ENCODE measurements at places on chromosomes 11 and 22.

DNA sequence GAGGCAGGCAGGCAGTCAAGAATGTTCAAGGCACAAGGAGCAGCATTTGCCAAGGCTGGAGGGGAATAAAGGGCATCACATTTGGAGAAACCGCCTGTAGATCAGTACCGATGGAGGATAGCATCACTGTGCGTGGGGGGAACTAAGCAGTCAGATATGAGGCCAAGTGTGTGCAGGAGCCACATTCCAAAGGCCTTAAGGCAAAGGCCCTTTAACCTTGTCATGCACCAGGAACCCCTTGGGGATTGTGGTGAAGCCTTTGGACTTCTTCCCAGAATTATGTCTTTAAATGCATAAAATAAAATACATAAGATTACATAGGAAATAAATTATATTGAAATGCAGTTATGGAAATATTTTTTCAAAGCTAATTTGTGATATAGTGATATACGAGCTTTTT is 532.1 kb downstream of the BUD13 start:
- no peak for DNase-seq

- DNase-seq = no peak
These were observed 412.4 kb downstream of the BUD13 start for GRCh38 chr11:116360221-116360941.

DNA sequence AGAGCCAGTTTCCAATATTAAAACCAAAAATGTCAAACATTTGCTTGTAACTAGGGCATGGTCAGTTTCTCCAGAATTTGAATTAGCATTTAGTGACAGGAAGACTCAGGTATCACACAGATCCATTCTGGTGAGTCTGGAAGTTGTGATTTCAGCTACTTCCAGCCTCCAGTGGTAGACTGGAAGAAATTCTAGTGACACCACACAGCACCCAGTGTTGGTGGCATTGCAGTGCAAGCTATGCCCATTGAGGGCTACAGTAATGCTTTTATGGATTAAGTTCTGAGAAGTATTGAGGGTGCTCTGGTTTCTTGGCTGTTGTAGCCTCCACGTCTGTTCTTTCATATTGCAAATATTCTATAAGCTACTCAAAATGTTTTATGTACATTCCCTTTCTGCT is 31.4 kb upstream of the MMP20 start:
- DNase-seq = no peak

- no peak for DNase-seq
These were observed 92.3 kb upstream of the PAX6 start for GRCh38 chr11:31903225-31904074.

DNA sequence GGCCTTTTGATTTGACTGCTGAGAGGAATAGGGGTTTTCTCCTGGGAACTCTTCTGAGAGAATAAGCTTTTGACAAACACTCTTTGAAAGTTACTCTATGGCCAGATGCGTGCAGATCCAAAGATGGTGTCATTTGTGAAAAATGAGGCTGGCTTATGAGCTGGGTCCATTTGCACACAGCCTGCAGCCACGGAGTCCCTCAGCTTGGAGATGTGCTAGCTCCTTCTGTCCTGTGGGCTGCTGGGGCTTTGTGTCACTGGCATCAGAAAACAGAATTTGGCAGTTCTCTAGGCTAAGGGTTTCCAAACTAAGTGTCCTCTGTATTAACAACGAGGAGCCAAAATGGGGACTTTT is 702.4 kb downstream of the NTM start:
- no peak for DNase-seq

- no peak for DNase-seq
These were observed 6.7 kb upstream of the NAV2 start for GRCh38 chr11:19705936-19706335.

DNA sequence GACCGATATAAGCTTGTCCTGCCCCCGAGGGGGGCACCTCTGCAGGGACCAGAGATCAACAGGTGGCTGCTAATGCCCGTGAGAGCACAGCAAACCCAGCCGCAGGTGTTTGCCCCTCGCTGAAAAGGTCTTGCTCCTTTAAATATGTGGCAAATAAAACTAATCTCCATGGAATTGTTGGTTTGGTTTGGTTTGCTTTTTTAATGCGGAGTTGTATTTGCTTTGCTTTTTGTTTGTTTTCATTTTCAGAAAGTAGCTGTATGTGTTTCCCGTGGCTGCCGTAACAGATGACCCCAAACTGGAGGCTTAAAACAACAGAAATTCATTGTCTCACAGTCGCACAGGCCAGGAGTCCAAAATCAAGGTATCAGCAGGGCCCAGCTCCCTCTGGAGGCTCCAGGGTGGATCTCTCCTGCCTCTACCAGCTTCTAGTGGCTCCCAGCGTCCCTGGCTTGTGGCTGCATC is 93.0 kb downstream of the CELSR1 start:
- no peak for DNase-seq

DNA sequence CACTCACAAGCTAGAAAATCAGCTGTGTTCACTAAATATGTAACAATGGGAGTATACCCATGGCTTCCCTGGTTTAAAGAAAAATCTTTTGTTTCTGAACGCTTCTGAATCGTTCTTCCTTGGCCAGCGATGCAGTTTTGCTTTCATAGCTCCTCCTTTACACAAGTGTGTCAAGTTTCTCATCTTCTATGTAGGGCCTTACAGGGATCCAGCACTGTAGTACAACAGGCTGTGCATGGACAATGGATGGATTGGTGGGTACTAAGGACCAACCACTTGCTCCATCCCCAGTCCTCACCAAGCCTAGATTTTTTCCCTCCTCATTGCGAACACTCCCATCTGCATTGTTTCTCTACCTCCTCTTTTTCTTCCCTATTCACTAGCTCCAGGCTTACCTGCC is 24.3 kb upstream of the POU2AF2 start:
- DNase-seq = no peak

DNA sequence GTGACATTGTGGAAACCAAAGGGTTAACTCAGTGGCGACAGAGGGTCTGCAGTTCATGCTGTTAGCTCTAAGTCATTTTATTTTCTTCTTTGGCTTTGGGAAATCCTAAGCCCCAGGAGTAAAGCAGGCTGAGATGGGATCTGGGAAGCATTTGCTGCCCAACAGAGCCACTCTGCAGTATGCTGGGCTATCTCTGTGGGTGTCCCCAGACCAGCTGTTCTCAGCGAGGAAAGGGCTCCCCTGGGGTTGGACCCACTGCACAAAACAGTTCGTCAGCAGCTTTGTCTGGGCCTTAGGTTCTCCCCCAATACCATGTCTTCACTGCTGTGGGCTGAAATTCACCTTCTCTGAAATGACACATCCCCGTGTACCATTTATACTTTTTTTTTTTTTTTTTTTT is 34.0 kb downstream of the KREMEN1 start:
- DNase-seq = no peak

DNA sequence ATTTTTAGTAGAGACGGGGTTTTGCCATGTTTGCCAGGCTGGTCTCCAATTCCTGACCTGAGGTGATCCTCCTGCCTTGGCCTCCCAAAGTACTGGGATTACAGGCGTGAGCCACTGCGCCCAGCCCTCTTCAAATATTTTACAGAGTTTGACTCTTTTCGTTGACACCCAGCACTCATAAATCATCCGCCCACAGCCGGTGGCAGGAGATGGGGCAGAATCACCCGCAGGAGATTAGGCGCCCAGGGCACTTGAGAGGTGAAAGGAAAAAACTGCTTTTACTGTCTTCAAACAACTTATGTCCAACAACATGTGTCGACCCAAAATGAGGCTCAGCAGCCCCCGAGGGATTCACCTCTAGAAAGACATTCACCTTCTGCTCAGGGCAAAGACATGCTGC is 56.9 kb downstream of the OSBP2 start:
- DNase-seq = no peak

DNA sequence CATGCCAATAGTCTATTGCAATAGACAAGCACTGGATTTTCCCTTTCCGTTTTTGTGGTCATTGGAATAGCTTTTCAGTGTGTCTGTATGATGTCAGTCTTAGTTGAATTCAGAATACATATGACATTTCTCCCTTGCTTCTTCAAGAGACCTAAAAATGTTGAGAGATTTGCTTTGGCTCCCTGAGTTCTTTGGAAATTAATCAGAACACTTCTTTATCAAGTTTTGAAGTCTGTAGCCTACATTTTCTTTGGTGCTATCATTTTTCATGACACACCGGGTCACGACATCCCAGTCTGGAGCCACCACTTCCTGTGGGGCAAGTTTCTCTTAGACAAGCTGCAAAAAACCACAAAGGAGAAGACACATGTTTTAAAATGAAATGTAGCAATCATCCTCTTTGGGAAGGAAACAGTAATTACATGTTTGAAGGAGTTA is 847.1 kb downstream of the OPCML start:
- no peak for DNase-seq

DNA sequence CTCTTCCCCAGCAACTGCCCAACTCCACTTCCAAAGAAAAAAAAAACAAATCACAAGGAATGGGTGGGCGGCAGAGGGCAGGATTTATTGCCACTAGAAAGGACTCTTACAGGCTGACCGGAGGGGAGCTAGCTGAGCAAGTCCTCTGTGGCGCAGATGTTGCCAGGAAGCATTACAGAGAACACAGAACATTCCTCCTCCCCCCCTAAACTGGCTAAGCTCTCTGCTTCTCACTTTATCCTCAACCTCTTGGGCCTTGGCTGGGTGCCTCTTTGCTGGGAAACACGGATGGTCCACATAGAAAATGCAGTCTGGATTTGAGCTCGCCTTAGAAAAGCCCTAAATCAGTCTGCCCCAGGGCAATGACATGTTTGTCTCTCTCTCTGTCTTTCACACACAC is 12.6 kb upstream of the FJX1 start:
- no peak for DNase-seq

DNA sequence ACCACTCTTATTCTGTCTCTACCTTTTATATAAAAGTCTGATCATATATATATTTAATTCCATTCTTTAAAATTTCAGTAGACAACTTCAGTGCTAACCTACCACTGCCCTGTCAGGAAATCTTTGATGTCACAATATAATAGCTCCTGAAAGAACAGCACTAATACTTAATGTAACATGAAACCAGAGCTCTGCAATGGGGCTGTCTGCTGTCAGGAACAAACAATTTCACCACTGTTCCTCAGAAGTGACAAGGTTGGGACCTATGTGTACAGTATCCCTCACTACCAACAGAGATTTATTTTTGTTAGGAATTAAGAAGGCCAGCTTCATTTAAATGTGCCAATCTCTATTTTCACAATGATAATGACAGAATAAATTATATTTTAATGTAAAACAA is 165.5 kb upstream of the C11orf58 start:
- no peak for DNase-seq

DNA sequence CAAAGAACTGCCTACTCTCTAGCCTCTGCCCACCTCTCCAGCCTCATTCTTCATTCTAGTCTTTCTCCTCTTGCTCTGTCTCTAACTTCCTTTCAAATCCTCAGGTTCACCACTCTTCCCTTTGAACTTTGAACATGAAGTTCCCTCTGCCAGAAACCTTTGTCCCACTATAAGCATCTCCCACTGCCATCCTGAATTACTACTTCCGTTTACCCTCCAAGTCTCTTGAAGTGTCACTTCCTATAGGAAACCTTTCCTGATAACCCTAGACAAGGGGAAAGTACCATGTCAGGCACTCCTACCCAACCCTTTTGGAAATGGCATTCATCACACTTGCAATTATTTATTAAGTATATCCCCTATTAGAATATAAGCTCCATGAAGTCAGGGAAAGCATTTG is 3.1 kb downstream of the RAB30 start:
- no peak for DNase-seq

GRCh38 chr11:95295382-95296149 is 64.6 kb upstream of the SESN3 start:
- no peak for DNase-seq

DNA sequence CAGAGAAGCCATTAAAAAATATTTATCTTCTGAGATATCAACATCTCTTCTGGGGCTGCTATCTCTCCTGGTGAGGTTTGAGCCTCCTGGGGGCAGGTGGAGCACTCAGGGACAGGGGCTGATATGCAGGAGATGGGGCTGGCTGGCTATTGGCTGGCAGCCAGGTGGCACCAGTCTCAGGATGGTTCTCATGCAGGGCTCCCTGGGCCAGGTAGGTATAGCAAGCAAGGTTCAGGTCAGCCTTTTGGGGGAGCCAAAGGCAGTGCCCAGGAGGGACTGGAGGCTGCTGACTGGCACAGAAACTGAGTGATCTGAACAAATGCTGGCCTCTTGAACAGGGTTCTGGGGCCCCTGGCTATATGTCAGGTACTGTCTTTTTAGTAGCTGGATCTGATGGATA is 29.7 kb upstream of the EMSY start:
- peak; percentile 54 for DNase-seq

DNA sequence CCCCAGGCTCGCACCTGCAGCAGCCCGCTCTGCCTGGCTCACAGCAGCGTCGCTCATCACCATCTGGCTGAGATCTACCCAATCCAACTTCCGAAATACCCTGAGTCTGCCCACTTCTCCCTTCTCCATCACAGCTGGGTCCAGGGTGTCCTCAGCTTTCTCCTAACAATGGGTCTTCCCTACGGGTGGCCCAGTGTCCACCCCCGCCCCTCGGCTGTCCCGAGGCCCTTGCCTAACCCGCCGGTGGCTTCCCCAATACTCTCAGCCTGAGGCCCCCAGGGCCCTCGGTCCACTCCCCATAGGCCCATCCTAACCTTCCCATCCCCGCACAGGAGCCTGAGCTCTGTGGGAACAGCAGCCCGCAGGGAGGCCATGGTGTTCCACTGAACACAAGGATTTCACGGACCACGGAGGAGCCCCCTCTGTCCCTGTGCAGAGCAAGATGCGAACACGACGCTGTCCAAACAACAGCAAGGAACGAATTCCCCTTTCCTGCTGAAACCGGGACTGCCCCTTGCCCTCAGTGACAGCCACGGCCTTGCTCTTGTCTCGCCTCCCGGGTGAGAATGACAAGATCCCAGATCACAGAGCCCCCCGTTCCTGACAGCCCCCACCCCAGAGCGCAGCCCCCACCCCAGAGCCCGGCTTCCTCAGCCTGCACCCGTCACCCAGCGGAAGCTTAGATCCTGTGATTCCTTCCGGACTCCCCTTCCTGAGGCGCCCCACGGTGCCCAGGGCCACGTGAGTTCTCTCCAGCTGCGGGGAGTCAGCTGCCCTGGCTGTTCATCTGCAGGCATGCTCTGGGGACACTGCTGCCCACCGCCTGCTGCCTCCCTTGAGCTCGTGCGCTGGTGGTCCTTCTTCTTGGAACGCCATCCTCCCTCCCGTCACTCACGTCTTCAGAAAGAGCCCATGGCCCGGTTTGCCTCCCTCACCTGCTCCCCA is 48.8 kb upstream of the CARS1 start:
- DNase-seq = no peak

DNA sequence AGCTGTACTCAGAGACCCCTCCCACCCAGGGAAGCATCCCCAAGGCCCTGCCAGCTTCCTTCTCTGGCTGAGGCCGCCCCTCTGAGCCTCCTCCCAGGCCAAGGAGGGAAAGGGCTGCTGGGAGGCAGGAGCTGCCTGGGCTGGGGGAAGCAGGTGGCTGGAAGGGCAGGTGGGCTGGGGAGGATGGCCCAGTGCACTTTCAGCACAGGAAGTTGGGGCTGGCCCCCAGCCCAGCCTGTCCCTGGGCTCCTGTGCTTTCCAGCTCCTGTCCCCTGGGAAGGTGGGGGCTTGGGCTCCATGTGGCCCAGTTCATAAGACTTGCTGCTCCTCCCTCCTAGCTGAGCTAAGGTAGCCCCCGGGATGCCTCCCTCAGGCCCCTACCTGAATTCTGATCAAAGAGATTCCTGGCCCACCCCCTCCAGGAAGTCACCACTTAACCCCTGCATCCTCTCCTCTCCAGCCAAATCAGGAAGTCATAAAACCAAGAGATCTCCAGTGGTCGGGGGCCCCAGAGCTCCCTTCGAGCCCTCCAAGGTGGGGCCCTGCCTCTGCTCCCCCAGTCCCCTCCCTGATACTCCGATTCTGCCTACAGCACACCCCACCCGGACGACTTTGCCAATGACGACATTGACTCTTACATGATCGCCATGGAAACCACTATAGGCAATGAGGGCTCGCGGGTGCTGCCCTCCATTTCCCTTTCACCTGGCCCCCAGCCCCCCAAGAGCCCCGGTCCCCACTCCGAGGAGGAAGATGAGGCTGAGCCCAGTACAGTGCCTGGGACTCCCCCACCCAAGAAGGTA is 4.9 kb downstream of the PPP1CA start:
- no peak for DNase-seq

Measured in Karpas-422 (cell line).